Adrenal gland (tissue), 19 donors: ENCODE measurements at places on chromosomes 7 and 10. TPM values are rescaled to one million over a fixed set of nuclear protein-coding genes. Genes with fewer than 3 reads are reported as not detected.
A peak's percentile ranks its signal among the peaks of the same experiment; 100 is the strongest.

GATA3 gene
- 2.9 TPM for total RNA-seq

ZNF467 gene
- 25.0 TPM for total RNA-seq

DNA sequence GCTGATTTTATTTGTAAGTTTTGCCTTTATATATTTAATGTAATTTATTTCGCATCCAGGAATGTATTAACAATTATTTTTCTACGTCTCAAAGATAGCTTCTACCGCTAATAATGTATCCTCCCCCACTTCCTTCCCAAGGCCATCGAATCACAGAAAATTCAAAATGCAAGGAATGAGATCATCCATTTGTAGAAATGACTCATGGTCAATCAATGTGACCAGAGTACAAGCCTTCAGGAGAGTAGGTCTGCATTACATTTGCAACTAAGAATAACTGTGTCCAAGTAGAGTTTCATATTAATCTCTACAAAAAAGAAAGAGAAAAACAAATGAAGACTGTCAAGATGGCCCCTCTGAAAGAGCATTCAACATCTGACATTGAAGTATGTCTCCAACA is 205.9 kb upstream of the PHF14 start:
- H3K27me3 ChIP-seq = no peaks in the 10 kb centered on the region
- no peak overlapping the region for H3K4me3 ChIP-seq
- H3K27ac ChIP-seq = no peak overlapping the region
- no peak for DNase-seq

GRCh38 chr7:36217211-36217960 is 64.3 kb downstream of the EEPD1 start:
- DNase-seq = no peak
- H3K27me3 ChIP-seq = no peaks in the 10 kb centered on the region
- peaks cover 10% of the 10 kb centered on the region for H3K4me1 ChIP-seq
- H3K27ac ChIP-seq = no peak overlapping the region
- H3K4me3 ChIP-seq = no peak overlapping the region
- H3K36me3 ChIP-seq = no peaks in the 10 kb centered on the region

GRCh38 chr10:88157981-88158465 is 294.6 kb downstream of the PTEN start:
- no peaks in the 10 kb centered on the region for H3K36me3 ChIP-seq
- H3K27ac ChIP-seq = peak overlapping the region; percentile 52

DNA sequence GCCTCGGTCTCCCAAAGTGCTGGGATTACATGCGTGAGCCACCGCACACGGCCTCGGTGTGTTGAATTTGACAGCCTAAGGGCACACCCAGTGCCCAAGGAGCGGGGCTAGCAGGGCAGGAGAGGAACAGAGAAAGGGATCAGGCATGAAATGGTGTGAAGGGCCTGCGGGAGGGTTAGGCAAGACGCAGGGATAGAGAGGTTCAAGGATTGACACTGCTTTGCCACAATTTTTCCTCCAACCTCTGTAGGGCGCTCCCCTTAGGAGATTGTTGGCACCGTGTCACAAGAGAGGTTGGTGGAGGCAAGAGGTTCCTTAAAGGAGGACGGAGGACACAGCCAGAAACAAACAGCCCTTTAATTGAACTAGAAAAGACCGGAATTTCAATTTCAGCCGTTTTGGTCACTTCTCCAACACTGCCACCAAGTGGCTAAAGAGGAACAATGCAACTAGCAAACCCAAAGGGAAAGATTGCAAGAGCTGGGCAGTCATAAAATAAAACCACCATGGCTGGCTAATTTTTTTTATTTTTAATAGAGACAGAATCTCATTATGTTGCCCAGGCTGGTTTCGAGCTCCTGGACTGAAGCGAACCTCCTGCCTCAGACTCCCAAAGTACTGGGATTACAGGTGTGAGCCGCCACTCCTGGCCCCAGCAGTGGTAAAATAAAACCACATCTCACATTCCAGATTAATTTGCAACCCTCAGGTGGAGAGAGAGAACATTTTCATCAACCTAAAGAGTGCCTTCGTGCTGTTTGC is 6.9 kb upstream of the CREB3L2 start:
- no peak for DNase-seq
- H3K4me1 ChIP-seq = no peaks in the 10 kb centered on the region
- no peaks in the 10 kb centered on the region for H3K36me3 ChIP-seq
- no peaks in the 10 kb centered on the region for H3K27me3 ChIP-seq
- no peak overlapping the region for H3K4me3 ChIP-seq
